ENCODE measurements at places on chromosomes 5 and 9.

GRCh38 chr9:84121991-84122523 lies 141.5 kb downstream of the RMI1 start:
- DNase-seq, result no peak

GRCh38 chr5:92329759-92330158 lies 946.6 kb upstream of the ARRDC3 start:
- DNase-seq, result no peak

- DNase-seq, result no peak
Observed at GRCh38 chr9:113509463-113509862, 45.9 kb downstream of the RGS3 start.

- no peak for DNase-seq
Observed at GRCh38 chr5:109721741-109722140, 32.0 kb downstream of the MAN2A1 start.

DNA sequence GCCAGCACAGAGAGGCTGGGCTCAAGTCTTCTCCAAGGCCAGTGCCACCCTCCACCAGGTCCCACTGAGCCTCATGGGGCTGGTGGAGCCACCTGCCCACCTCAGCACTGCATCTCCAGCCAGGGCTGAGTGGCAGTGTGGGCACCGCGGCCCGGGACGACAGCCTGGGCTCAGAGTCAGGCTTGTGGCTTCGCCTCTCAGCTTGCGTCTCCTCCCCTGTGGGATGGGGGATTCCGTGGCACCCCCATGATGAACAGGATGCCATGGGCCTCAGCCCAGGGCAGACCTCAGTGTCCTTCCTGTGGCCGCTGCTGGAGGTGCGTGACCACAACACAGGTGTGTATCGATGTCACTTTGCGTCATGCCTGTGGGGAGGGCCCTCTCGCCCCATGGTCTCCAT lies 136.4 kb upstream of the PPP1R26 start:
- DNase-seq, result no peak

GRCh38 chr5:171355302-171355724 lies 32.3 kb upstream of the NPM1 start:
- no peak for DNase-seq

- DNase-seq, result no peak
Observed at GRCh38 chr9:87395804-87396479, 101.7 kb upstream of the DAPK1 start.

Measured in CD4-positive, alpha-beta T cell treated with Interleukin-4 for 1 hour (primary cell).